ENCODE measurements at places on chromosomes 5 and 9.

- DNase-seq: no peak
Measured at GRCh38 chr9:20441711-20442423, 180.4 kb downstream of the MLLT3 start.

GRCh38 chr5:137365126-137365865, 133.8 kb downstream of the SPOCK1 start:
- DNase-seq: no peak

GRCh38 chr9:28056466-28056865, 483.2 kb upstream of the C9orf72 start:
- no peak for DNase-seq

- DNase-seq: no peak
Measured at GRCh38 chr5:143648696-143649095, 163.3 kb upstream of the HMHB1 start.

DNA sequence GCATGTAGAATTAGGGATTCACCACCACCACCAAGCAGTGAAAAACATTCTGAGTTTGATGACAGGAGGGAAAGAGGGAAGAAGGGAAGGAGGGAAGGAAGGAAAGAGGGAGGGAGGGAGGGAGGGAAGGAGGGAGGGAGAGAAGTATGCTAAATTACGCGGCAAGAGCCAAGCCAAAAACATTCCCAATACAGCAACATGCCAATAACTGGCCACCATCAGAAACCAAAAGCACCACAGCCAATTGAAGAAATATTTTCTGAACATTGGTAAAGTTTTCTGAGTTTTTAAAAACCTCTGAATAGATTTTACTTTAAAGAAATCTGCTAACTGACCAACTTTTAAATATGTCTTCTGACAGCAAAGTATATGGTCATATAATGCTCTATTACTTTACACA, 36.0 kb downstream of the FNIP1 start:
- DNase-seq: no peak

- DNase-seq: no peak
Measured at GRCh38 chr5:32776200-32776599, 65.1 kb downstream of the NPR3 start.

- no peak for DNase-seq
Measured at GRCh38 chr9:10014889-10015288, 597.9 kb downstream of the PTPRD start.

GRCh38 chr9:130444565-130445221, at the start of gene ASS1:
Gene ASS1, plus strand, starts transcription at chr9:130444961. Its CDS starts 7,268 bp downstream, at chr9:130452229.
- peak; percentile 69 for DNase-seq

GRCh38 chr9:126788634-126789349, 16.0 kb upstream of the ZBTB43 start:
- no peak for DNase-seq

- peak; percentile 80 for DNase-seq
Measured at GRCh38 chr5:65102976-65103711, 334.4 kb downstream of the CWC27 start.

DNA sequence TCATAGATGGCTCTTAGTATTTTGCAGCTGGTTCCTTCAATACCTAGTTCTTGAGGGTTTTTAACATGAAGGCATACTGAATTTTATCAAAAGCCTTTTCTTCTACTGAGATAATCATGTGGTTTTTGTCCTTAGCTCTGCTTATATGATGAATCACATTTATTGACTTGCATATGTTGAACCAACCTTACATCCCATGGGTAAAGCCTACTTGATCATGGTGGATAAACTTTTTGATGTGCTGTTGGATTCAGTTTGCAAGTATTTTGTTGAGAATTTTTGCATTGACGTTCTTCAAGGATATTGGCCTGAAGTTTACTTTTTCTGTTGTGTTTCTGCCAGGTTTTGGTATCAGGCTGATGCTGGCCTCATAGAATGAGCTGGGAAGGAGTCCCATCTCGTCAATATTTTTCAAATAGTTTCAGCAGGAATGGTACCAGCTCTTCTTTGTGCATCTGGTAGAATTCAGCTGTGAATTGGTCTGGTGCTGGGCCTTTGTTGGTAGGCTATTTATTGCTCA, 49.7 kb downstream of the YIPF5 start:
- no peak for DNase-seq

DNA sequence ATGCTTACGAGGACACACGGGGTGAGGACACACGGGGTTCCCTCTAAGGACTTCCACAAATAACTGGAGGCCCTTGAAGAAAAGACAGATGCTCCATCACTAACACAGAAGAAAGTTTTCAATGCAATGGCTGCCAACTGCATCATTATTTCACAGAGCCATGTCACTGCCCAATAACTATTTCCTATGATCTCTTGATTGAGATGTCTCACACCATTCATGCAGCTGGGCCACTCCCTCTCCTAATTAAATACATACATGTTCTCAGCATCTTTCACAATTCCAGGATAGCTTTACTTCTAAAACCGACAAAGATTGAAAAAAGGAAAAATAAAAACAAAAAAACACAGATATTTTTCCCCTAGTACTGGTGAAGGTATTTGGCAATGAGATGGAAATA, 650.8 kb downstream of the SEMA5A start:
- DNase-seq: no peak

- DNase-seq: no peak
Measured at GRCh38 chr9:14080959-14081542, 232.9 kb downstream of the NFIB start.

GRCh38 chr9:3525836-3526164, at the start of gene RFX3:
Gene RFX3, minus strand, starts transcription at chr9:3526001. Its CDS starts 130,413 bp downstream, at chr9:3395588.
- DNase-seq: peak; percentile 98

DNA sequence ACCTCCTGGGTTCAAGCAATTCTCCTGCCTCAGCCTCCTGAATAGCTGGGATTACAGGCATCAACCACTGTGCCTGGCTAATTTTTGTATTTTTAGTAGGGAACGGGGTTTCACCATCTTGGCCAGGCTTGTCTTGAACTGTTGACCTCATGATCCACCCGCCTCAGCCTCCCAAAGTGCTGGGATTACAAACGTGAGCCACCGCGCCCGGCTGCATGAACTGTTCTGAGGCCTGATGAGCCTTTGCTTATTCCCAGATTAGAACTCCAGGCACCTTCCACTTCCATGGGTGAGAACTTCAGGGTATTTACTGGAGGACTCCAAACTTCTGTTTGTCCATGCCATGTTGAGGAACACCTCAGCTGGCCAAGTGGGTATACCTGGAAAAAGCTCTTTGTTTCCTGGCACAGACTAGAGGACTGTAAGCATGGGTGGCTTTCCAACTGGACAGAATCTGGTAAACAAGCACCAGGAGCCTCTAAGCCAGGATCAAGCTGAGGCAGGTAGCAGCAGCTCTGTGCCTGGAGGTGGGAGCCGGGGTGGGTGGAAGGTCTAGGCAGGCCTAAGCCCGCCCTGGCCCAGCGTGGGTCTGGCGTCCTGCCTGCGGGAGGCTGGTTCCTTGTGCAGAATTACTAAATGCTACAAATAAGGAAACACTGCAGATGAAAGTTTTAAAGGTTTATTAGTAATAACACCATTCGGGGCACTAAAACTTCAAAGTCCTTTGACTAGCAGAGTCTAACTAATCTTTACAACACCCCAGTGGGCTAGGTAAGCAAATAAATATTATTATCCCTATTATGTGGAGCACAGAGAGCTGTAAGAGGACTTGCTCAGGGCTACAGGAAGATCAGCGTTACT, 78.4 kb downstream of the SEMA5A start:
- no peak for DNase-seq

- DNase-seq: no peak
Measured at GRCh38 chr9:27377811-27378456, 81.0 kb upstream of the EQTN start.

DNA sequence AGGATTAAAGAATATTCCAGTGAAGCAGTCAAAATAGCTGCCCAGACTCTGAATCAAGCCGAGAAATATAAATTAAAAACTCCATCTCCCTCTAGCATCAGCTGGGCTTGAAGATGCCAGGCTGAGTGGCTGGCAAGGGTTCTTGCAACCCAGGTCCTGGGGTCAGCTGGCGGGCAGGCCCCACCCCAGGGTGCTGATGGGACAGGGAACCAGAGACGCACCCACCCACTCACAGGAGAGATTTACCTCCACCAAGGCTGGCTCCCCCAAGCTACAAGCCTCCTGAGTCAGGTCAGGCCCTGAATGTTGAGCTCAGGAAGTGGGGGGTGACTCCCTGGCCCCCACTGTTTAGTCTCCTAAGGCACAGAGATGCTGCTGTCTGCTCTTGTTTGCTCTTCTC, 83.9 kb upstream of the HSPA9 start:
- no peak for DNase-seq

- no peak for DNase-seq
Measured at GRCh38 chr5:9625286-9625685, 4.9 kb downstream of the TAS2R1 start.

DNA sequence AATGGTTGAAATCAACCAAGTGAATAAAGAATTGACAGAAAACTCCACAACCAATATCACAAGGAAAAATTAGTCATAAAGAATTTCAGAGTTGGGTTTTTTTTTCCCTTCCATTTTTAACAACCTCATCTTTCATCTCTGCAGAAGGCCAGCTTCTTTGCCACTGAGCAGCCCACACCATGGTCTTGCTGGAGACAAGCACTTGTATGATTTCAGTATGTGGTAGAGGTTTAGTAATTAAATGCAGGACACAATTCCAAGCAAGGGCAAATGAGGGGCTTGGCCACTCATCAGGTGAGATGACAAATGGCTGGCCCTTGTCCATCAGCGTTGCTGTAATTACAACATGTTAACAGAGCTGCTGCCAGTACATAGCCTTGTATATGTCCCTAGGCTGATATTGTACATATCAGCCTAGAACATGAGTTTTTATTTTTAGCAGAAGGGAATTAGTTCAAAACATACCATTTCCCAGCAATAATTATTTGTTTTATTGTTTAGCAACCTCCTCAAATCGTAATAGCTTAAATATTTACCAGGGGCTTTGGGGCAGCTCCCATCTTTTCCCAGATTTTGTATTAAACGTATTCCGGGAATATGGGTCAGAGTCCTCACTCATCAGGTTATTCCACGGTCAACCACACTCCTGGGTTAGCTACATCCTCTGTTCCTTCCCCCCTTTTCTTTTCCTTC, 5.0 kb upstream of the C9 start:
- no peak for DNase-seq

DNA sequence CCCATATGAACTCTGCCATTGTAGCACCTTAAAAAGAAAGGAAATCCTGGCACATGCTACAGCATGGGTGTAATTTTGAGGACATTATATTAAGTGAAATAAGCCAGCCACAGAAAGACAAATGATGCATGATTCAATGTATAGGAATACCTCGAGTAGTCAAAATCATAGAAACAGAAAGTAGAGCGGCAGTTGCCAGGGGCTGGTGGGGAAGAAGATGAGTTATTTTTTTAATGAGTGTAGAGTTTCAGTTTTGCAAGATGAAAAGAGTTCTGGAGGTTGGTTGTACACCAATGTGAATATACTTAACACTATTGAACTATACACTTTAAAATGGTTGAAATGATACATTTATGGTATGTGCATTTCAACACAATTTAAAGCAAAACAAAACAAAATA, 133.0 kb downstream of the ZDHHC21 start:
- no peak for DNase-seq

- no peak for DNase-seq
Measured at GRCh38 chr5:37751227-37751626, 88.6 kb downstream of the GDNF start.

DNA sequence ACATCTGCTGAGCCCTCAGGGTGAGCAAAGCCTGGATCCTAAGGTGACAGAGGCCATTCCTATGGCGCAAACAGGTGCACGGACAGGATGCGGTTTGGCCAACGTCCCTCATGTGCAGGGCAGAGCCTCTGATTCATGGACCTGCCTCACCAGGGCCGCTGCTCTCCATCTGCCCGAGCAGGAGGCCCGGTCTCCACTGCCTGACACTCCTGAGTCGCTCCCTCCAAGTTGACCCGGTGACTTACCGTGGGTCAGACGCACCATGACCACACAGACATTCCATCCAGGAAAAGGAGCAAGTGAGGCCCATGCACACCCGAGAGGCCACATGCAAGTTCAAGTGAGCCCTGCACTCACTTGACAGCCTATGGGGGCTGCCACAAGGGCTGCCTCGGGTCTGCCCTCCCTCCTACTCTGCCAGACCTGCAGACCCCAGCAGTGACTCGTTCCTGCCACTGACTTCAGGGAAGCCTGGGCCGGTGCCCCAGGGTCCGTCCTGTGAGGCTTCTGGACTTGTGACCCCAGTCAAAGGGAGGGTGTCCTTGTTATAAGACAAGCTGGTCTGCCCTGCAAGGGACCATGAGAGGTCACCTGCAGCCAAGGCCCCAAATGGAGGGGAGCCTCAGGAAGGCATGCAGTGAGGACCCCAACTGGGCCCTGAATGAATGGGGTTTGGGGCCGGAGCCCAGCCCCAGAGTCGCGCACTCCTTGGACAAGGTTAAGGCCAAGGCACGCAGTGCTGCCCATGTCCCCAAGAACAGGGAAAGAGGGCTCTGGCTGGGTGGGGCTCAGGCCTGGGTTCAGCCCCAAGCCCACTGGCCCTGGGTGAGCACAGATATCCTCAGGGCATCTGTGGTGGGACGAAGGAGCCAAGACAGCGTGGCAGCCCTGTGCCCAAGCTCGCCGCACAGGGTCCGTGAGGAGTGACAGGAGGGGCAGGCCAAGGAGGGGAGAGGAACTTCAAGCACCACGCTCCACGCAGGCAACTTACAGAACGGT, 10.1 kb downstream of the BRD3OS start:
- DNase-seq: no peak

GRCh38 chr5:14581891-14582796, 552 bp downstream of the OTULINL start:
- DNase-seq: peak; percentile 49

DNA sequence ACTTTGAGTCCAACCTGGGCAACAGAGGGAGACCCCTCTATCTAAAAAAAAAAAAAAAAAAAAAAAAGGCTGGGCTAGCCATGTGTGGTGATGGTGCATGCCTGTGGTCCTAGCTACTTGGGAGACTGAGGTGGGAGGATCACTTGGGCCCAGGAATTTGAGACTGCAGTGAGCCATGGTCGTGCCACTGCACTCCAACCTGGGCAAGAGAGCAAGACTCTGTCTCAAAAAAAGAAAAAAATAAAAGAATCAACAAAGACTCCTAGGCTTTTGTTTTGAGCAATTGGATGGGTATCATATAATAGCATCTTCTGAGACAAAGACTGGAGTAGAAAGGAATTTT, 481.7 kb upstream of the PAPPA start:
- no peak for DNase-seq

DNA sequence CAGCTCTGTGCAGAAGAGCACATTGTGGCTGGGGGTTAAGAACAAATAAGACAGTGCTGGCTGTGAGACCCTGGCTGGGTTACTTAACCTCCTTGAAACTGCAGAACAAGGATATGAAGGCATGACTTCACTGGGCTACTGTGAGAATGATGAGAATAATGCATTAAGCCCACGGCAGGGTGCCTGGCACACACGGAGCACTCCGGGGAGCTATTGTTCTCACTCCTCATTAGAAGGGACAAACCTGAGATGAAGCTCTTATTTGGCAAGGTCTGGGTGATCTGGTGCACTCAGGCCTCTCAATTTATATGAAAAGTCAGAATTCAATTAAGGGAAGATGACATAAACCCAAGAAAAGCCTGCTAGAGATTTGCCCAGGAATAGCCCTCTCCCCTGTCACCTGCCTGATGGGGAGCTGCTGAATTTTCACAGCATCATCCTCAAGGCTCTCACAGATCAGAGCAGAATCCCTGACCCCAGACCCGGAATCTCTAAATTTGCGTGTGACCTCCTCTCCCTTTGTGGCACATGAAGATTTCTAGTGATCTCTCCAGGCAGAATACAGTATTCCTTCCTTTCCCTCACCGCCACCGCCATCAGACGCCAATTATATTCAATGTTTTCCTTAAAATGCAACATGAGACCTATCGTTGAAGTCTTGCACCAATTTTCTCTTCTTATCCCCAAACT, 102.1 kb downstream of the COL23A1 start:
- DNase-seq: no peak

GRCh38 chr9:15531380-15531779, 20.6 kb upstream of the PSIP1 start:
- DNase-seq: no peak

- no peak for DNase-seq
Measured at GRCh38 chr5:139653616-139654015, 5.5 kb downstream of the CXXC5 start.

Data from tongue (tissue), 3 donors.